Stimulated activated CD4-positive, alpha-beta T cell treated with anti-CD3 and anti-CD28 coated beads, TNF-alpha, amount 100 ng/mL, for 1 hour (primary cell): ENCODE measurements at places on chromosomes 2 and 18.
A peak's percentile ranks its signal among the peaks of the same experiment; 100 is the strongest.

- no peak for DNase-seq
These were observed 143.2 kb upstream of the SETBP1 start for GRCh38 chr18:44537526-44537925.

DNA sequence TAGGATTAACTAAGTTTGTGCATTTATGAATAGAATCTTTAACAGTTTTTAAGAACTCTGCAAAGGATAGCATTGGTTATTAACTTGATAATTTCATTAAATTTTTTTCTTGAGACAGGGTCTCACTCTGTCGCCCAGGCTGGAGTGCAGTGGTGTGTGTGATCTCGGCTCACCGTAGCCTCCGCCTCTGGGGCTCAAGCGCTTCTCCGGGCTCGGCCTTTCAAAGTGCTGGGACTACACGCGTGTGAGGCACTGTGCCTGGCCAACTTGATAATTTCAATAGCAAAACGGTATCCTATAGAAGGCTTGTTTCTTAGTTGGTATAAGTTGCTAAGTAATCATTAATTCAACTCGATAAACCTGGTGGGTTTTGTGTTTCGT, 38.0 kb downstream of the ADNP2 start:
- no peak for DNase-seq

- DNase-seq = peak; percentile 56
These were observed 502 bp downstream of the EPAS1 start for GRCh38 chr2:46297546-46298271.

- no peak for DNase-seq
These were observed 880.7 kb downstream of the LRRTM4 start for GRCh38 chr2:76641506-76641905.

- no peak for DNase-seq
These were observed 292.3 kb upstream of the CHAC2 start for GRCh38 chr2:53475321-53475720.

DNA sequence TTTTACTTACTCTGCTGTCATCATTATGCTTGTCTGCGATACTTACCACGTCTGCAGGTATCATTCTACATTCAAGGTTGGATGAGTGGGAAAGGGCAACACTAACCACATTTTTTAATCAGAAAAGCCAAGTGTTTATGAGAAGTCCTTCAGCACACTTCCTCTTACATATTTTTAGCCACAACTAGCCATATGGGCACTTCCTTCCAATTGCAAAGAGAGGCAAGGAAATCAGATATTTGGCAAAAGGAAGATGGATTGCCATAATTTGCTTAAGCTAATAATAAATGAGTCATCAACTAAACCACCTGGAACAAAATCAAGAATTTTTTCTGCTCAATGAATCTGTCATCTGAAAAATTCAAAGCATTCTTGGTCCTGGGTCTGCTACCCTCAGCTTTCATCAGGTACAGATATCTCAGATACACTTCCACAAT, 16.7 kb upstream of the MRO start:
- no peak for DNase-seq
